EH (cell line): ENCODE measurements at places on chromosomes 3 and 15.
A peak's percentile ranks its signal among the peaks of the same experiment; 100 is the strongest.

DNA sequence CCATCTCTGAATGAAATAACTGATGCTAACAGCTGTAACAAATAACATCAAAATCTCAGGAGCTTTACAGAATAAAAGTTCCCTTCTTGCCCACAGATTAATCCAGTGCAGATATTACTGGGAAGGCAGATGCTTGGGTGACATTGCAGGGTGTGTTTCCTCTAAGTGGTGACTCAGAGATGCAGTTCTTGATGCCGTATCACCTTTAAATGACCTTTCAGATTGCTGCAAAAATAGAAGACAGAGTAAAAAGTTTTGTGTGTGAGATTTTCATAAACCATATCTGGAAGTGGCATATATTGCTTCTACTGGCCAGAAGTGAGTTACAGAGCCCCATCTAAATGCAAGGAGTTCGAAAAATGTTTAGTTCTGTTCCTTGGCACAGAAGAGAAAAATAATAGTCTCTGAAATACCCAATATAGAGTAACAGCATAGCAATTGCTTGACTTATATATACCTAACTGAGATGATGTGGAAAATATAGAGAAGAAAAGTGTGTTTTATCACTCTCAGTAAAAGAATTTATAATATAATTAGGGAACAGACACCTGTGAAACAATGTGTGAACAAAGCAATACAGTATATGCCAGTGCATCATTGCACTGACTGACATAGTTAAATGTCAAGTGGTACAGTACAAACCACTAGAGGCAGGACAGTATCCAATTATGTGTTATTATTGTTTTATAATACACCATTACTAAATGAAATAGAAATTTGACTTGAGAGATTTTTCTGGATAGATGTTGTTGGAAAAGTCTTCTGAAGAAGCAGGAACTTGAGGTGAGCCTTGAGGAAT is 430.7 kb upstream of the CBLB start:
- peak; percentile 48 for DNase-seq

DNA sequence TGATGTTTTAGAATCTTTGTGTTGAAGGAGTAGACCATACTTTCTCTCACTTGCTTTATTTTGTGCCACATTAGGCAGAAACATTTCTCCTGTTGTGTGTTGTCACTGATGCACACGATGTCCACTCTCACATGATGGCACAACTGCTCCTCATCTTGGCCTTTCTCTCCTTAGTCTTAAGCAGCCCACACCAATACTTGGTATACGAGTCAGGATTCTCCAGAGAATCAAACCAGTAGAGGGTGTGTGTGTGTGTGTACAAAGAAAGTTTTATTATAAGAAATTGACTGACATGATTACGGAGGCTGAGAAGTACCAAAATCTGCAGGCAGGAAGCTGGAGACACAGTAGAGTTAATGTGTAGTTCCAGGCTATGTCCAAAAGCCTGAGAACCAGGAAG is 187.1 kb downstream of the ALCAM start:
- DNase-seq: peak; percentile 51

DNA sequence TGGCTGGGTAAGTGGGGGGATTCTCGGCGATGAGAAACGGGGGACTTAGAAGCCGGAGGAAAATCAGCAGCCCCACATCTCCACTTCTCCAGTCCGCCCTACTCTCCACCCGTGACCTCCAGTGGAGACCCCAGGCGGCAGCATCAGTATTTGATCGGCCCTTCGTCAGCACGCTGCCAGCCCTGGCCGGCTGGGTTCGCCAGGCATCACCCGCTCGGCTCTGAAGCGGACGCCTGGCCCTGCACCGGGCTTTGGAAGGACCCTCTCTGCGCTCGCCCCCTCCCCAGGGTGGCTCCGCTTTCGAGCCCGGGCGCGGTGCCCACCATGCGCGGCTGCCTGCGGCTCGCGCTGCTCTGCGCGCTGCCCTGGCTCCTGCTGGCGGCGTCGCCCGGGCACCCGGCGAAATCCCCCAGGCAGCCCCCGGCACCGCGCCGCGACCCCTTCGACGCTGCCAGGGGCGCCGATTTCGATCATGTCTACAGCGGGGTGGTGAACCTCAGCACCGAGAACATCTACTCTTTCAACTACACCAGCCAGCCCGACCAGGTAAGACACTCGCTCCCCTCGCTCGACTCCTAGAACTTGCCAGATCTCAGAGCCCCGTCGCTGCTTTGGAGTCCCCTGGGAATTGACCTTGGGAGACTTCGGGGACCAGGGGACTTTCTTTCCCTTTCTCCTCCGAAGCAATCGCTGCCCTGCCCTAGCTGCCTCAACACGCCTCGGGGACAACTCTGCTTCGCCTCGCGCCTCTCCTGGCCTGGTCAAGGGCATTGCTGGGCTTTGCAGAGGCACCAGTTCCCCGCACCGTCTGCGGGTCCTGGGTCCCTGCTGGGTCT is 561 bp downstream of the SIDT1 start:
- peak; percentile 11 for DNase-seq

DNA sequence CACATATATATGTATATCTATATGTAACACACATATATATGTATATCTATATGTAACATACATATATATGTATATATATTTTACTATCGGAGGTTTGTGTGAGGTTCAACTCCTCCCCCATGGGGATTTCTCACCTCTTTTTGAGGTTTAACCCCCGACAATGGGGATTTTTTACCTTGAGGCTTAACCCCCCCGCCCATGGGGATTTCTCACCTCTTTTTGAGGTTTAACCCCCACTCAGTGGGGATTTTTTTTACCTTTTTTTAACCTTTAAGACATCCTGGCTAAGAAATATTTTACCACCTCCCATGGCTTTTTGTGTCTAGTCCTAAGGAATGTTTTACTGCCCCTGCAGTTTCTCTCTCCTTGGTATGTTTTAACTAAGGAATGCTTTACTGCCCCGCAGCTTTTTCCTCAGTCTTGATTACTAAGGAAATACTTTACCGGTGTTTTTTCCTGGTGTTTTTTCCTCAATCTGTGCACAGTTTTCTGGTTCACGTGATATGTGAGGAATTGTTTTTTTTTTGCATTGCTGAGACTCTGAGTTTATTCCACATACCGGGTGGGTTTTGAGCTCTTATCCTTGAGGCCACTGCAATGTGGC is 185.2 kb downstream of the KLF13 start:
- no peak for DNase-seq

- no peak for DNase-seq
These were observed 9.1 kb upstream of the PPARG start for GRCh38 chr3:12279591-12280326.

- DNase-seq: no peak
These were observed 21.8 kb upstream of the BDH1 start for GRCh38 chr3:197577366-197578074.

DNA sequence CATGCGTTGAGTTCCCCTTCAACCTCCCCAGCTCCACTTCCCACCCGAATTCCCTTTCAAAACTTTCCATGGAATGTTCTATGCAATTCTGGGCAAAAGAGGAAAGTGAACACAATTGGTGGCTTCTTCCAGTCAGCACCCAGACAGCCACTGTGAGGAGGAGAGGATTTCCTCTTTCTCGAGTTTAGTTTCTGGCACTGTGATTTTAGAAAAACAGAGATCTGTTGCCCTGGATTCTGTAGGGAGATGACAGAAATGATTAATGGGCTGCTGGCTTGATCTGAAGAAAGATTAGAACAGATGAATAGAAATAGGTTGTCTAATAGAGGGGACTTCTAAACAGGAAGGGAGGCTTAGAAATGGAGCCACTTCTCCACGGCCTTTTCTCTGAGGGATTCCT is 172.0 kb downstream of the MCTP2 start:
- peak; percentile 1 for DNase-seq

GRCh38 chr3:195153653-195154052 is 117.3 kb downstream of the XXYLT1 start:
- peak; percentile 64 for DNase-seq

- no peak for DNase-seq
These were observed 66.9 kb downstream of the SMAD3 start for GRCh38 chr15:67132276-67132675.

DNA sequence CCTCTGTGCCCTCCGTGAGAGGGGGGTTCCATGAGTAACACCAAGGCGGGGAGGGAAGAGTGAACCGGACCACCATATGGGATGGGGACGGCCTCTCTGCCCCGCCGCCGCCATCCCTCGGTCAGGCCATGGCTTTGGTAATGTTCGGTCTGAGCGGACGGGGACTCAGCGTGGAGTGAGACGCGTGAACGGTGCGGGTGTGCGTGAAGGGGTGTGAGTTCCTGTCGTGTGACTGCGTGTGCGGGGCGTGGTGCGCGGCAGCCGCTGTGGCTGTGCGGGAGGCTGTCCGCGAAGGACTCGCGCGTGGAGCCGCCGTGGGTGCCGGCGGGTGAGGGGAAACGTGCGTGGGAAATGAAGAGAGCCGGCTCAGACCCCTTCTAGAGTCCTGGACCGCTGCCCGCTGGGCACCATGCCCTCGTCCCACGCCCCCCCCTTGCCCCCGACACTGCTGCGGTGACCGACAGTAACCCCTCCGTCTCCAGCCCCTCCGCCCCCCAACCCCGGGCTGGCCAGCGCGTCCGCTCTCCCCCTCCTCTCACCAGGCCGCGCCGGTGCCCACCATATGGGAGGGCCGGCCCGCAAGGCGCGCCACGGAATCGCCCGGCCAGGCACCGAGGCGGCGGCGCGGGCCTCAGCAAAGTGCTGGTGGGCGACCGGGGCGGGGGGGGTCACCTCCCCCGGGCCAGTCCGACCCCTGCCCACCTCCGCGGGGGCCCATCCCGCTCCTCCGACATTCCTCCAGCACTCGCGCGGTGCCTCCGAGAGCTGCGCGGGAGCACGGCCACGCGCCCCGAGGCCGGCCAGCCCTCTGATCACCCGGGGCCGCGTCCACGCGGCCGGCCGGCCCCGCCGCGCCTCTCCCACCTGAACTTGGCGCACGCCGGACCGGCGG is 589 bp downstream of the KLF15 start:
- DNase-seq: no peak

- DNase-seq: no peak
These were observed 118.8 kb downstream of the ARPP21 start for GRCh38 chr3:35757991-35758757.

- DNase-seq: peak; percentile 6
These were observed 29.0 kb upstream of the ZNF710 start for GRCh38 chr15:89972085-89972484.

DNA sequence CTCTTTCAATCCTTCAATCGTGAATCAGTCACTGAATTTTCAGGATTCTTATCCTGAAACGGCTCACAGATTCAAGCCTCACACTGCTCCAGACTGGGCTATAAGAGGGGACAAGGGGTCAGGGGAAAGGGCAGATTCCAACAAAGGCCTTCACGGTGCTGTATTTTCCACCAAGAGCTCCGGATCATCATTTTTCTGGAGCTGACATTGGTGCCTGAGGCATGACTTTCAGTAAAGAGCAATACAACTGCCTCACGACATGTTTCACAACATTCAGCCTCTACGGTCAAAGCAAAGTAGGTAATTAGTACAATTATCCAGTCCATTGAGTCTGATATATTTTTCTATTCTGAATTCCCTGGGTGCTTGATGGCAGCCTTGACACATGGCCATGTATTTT is 185.0 kb upstream of the PRICKLE2 start:
- DNase-seq: no peak

- DNase-seq: no peak
These were observed 33.6 kb downstream of the GPR176 start for GRCh38 chr15:39886418-39886817.

DNA sequence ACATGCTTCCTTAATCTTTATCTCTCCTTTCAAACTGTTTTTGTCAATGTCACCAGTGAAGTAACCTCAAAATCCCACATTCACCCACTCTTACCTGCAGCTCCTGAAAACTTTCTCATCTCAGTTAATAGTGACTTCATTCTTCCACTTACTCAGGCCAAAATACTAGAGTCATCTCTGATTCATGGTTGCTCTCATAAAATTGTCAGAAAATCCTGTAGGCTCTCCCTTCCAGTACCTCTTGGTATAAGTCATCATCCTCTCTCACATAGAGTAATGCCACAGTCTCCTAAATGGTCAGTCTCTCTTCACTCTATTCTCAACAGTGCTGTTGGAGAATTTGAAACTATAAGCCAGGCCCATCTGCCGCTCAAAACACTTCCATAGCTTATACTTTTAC is 34.9 kb upstream of the POU1F1 start:
- DNase-seq: peak; percentile 31

GRCh38 chr15:101025896-101026631 is 106.9 kb downstream of the LRRK1 start:
- DNase-seq: no peak

DNA sequence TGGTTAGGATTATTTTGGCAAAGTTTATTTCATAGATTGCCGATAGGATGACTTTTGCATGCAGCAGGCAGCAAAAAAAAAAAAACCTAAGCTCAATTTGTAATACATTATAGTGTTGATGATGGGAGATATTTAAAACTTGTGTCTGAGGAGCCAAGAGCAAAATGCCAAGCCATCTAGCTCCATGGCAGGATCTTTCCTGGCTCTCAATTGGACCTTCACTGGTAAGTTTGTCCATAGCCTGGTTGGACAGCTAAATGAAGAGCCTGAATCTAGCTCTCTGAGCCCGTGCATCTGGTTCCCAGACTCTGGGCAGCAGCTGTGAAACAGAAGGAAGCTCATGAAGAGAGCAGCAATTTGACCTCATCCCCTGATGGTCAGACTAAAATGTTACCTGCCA is 17.5 kb downstream of the STAC start:
- DNase-seq: no peak

DNA sequence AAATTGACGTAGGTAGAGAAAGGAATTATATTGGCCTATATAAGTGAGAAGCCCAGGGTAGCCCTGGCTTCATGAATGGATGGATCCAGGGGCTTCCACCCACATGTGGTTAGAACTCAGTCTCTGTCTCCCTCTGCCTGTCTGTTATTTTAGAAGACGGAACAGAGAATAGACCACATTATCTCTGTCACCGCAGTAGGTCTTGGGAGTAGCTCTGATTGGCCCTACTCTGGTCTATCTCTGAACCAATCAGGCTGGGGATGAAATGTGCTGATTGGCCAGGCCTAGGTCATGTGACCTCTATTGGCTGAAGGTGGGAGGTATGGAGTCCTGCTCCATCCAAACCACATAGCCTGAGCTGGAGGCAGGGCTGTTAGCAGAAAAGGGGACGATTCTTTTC is 143.0 kb upstream of the PRR23C start:
- no peak for DNase-seq
